Stimulated activated CD4-positive, alpha-beta T cell treated with anti-CD3 and anti-CD28 coated beads, TNF-alpha, amount 100 ng/mL, for 4 hours (primary cell): ENCODE measurements at places on chromosomes 1 and 21.

GRCh38 chr1:20141466-20141865, 2.3 kb downstream of the PLA2G2F start:
- no peak for DNase-seq

GRCh38 chr21:39564200-39564599, 48.5 kb upstream of the B3GALT5 start:
- DNase-seq = no peak

DNA sequence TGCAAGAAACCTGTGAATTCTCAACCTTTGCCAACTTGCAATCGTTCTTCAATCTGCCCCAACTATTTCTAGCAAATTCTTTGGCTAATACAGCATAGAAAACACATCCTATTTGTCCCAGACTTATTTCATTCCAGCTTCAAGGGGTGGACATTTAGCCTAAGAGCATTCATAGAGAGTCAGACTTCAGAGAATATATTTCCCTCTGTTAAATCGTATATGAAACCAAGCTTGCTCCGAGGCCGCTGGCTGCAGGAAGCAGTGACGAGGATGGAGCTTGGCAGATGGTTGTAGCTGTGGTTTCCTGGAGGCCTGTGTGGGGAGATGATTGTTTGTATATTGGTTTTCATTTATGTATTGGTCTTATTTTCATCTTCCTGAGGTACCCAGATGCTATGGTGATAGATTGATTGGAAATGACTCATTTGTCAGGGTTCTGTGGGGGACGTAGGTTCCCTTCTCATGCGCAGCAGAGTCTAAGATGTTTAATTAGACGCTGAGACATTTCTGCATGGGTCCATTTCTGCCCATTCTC, 26.1 kb downstream of the MAN1C1 start:
- peak; percentile 36 for DNase-seq

GRCh38 chr1:15650433-15650832, 33.2 kb downstream of the DDI2 start:
- DNase-seq = no peak

GRCh38 chr1:56074007-56074651, 505.2 kb downstream of the PLPP3 start:
- DNase-seq = no peak

GRCh38 chr1:94792473-94793295, 27.5 kb upstream of the SLC44A3 start:
- DNase-seq = no peak

- DNase-seq = no peak
Measured at GRCh38 chr1:20184997-20185833, 681 bp upstream of the UBXN10 start.

GRCh38 chr1:202968895-202969295, 1.8 kb upstream of the CYB5R1 start:
- DNase-seq = no peak

DNA sequence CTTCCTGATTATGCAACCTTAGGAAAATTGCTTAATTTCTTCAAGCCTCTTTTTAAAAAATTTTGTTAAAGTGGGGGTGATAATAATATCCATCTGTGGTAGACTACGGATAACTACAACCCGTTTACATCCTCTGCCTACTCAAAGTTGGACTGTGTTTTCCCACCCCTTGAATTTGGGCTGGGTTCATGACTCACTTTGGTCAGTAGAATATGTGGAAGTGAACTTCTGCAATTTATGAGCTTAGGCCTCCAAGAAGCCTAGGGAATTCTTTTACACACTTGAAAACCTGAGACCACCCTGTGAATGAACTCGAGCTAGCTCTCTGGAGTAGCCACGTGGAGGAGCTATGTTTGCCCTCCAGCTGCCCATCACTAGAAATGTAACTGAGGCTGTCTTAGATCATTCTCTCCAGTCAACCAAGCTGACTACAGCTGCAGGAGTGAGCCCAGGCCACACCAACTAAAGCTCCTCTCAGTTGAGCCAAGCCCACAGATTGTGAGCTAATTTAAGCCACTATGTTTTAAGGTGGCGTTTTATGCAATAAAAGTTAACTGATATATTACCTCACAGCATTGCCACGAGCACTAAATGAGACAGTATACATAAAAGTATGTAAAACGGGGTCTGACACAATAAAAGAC, 29.6 kb upstream of the CACHD1 start:
- no peak for DNase-seq

GRCh38 chr1:230105245-230105753, 38.3 kb downstream of the GALNT2 start:
- no peak for DNase-seq

DNA sequence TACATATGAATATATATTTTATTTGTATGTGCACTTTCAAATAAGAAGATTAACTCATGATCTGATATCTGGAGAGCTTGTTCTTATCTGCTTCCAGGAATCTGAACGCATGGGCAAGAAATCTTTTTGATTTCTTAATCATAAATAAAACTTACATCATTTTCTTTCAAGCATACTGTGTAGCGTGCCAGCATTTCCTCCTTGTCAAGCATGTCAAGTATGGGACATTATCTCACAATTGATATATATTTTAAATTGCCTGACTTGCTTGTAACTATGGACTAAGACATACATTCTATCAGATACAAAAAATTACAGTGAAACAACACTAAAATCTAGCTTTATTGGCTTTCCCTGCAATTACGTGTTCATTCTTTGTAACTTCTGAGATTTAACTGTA, 1128.2 kb downstream of the PLA2G4A start:
- no peak for DNase-seq

- no peak for DNase-seq
Measured at GRCh38 chr1:94755675-94756074, 64.5 kb upstream of the SLC44A3 start.

- DNase-seq = no peak
Measured at GRCh38 chr1:34739613-34740012, 15.2 kb upstream of the GJB5 start.

GRCh38 chr1:61842036-61842435, 99.8 kb downstream of the PATJ start:
- no peak for DNase-seq

DNA sequence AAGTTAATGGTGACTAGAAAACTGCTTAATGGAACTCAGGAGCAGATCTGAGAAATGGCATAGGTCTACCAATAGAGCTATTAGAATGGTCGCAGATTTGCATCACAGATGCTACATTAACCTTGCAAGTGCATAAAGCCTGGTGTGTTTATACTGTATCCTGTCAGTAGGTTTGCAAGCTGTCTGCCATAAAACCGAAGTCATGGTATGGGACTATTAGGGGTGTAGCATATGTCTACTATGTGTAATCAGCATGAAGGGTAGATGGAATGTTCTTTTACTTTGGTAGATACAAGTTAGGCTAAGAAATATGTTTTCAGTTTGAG, 574.2 kb upstream of the ADGRL2 start:
- DNase-seq = no peak
